ENCODE measurements at places on chromosomes 16 and 17. TPM values are rescaled to one million over a fixed set of nuclear protein-coding genes. Genes with fewer than 3 reads are reported as not detected.

The ADCY9 gene
- 3.4 TPM for total RNA-seq

The PRSS53 gene
- total RNA-seq: 2.3 TPM

The SCGB1C2 gene
- not detected for total RNA-seq

The STX1B gene
- total RNA-seq: 7.3 TPM

GRCh38 chr16:20844588-20844987 is 38.3 kb downstream of the REXO5 start:
- no peaks in the 10 kb centered on the region for H3K4me1 ChIP-seq
- no peak overlapping the region for H3K4me3 ChIP-seq
- no peaks in the 10 kb centered on the region for H3K36me3 ChIP-seq
- no peak overlapping the region for H3K27ac ChIP-seq

DNA sequence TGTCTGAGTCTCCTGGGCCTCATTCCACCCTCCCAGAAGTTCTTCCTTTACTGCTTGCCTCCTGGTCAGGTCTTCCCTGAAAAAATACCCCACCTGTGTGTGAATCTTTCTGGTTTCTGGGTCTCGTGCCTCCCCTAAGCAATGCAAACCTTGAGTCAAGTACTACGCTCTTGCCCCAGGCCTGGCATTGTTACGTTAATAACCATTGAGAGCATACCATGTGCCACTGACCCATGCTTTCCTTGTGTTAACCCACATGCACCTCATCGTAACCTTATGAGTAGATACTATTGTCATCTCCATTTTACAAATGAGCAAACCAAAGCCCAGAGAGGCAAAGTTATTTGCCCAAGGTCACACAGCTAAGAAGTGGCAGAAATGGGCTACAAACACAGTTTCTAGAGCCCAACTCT is 25.4 kb upstream of the TOB1 start:
- no peak overlapping the region for H3K27ac ChIP-seq
- DNase-seq: no peak
- H3K4me3 ChIP-seq: no peak overlapping the region
- H3K36me3 ChIP-seq: no peaks in the 10 kb centered on the region
- no peaks in the 10 kb centered on the region for H3K27me3 ChIP-seq

DNA sequence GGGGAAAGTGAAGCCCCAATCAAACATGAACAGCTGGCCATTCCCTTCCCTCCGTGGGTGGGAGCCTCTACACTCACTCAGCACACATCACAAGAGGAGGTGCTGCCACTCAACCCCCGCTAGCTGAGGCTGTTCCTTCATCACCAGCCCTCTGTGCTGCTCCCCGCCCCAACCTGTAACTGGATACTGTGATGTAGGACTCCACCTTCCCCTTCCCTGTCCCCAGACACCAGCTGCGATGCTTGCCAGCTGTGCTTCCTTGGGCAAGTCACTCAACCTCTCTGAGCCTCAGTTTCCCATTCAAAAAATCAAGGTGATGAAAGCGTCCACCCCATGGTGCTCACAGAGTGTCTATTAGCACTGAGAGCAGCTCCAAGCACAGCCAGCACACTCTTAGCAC is 273.2 kb downstream of the MRTFB start:
- H3K36me3 ChIP-seq: no peaks in the 10 kb centered on the region
- H3K27me3 ChIP-seq: no peaks in the 10 kb centered on the region
- no peak overlapping the region for H3K4me3 ChIP-seq
- H3K27ac ChIP-seq: no peak overlapping the region

DNA sequence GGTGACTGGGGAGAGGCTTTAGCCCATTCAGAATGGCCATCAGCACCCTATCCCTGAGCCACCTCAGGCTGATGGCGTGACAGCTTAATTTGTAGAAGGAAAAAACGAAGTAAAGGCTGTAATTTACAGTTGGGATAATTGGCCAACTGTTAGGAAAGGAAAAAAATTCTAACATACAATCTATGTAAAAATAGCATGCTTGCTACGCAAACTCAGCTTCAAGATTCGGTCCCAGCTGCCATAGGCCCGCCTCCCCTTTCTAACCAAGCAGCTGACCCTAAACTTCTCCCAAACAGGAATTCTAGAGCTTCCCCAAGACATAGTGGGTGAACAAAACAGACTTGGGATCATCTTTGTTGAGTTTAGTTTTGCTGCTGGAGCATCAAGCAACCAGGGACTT is 4.9 kb downstream of the SEZ6 start:
- H3K4me3 ChIP-seq: no peak overlapping the region
- peaks cover 26% of the 10 kb centered on the region for H3K27me3 ChIP-seq
- H3K4me1 ChIP-seq: peaks cover 43% of the 10 kb centered on the region
- no peak for DNase-seq
- no peaks in the 10 kb centered on the region for H3K36me3 ChIP-seq
- H3K27ac ChIP-seq: no peak overlapping the region

- no peaks in the 10 kb centered on the region for H3K36me3 ChIP-seq
- peak overlapping the region; percentile 36 for H3K27ac ChIP-seq
- H3K27me3 ChIP-seq: no peaks in the 10 kb centered on the region
- peaks cover 27% of the 10 kb centered on the region for H3K4me1 ChIP-seq
- no peak overlapping the region for H3K4me3 ChIP-seq
These were observed 417.6 kb downstream of the SOX9 start for GRCh38 chr17:72538443-72538842.

GRCh38 chr17:58303971-58304749 is 23.4 kb upstream of the MPO start:
- no peaks in the 10 kb centered on the region for H3K27me3 ChIP-seq
- H3K4me3 ChIP-seq: no peak overlapping the region
- DNase-seq: peak; percentile 67
- H3K36me3 ChIP-seq: no peaks in the 10 kb centered on the region
- no peaks in the 10 kb centered on the region for H3K4me1 ChIP-seq

- H3K27me3 ChIP-seq: no peaks in the 10 kb centered on the region
- no peak overlapping the region for H3K27ac ChIP-seq
- H3K4me1 ChIP-seq: peaks cover 25% of the 10 kb centered on the region
- DNase-seq: no peak
- H3K4me3 ChIP-seq: no peak overlapping the region
These were observed 7.4 kb downstream of the CDC42EP4 start for GRCh38 chr17:73304438-73304837.
